Stimulated activated naive CD4-positive, alpha-beta T cell treated with Interleukin-2 at 50 U/mL for 16 hours (primary cell): ENCODE measurements at places on chromosomes 6 and 20.

- no peak for DNase-seq
Measured at GRCh38 chr6:68760941-68761676, 126.0 kb downstream of the ADGRB3 start.

DNA sequence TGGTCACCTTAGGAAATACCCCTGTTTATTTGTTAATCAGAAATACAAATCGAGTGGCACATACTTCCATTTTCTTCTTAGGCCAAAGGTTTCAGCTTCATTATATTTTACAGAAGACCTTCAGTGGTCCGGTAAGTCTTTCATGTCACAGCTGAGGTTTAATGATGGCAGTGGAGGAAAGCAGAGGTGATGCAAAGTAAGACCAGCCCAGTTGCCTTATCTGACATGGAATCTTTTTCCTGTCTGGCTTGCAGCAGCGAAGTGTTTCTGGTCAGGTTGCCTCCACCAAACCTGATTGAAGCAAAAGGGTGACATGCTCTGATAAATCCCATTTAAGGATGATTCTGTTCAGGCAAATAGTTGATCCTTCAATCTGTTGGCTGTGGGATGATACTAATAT, 100.0 kb downstream of the PRDM1 start:
- DNase-seq: no peak

GRCh38 chr6:144402750-144403149, 117.6 kb downstream of the UTRN start:
- no peak for DNase-seq

- DNase-seq: no peak
Measured at GRCh38 chr6:133277900-133278545, 36.9 kb downstream of the EYA4 start.

DNA sequence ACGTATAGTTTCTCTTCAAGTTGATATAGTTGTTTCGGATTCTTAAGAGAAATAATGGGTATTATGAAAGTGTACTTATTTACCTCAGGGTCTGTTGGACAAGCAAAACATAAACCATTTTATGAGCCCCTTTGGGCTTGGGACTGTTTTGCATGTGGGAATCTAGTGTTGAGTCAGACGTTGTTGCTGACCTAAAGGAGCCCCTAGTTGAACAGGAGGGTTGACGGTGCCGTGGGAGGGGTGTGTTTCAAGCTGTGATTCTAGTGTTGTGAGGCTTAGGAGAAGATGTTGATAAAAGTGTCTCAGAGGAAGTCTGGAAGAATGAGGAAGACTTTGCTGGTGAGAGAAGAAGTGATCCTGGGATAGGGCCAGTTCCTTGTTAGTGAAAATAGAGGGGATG, 140.0 kb downstream of the ARID1B start:
- no peak for DNase-seq

DNA sequence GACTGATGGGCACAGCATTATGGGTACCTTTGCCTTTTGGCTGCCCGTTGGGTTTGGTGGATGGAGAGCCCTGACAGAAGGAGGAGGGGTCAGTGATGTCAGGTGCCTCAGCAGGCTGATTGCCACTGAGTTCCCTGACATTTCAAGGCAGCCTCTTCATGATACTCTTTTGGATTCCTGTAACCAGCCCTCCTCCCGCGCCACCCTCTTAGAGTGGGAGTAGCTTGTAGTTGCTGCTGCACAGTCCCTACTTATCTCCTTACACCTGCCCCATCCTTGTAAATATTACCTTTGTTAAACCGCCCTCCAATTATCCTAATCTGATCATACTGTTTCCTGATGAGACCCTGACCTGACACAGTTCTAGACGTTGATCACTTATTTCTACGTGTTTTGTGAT, 140.0 kb downstream of the CFAP61 start:
- DNase-seq: no peak

DNA sequence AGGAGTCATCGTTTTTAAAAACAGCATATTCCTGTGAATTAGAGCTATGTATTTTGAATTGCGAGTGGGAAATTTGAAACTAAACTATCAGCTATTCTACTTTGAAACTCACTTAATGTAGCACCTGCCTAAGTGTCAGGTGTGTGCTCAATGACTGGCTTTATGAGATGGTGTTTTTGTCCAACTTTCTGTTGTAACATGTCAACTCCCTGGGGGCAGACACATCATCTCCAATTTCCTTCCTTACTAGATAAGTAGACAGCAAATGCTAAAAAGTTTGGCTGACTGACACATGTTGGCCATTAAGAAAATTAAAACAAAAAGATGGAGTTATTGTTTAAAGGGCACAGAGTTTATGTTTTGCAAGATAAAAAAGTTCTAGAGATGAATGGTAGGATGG, 226.9 kb downstream of the TFAP2B start:
- no peak for DNase-seq

DNA sequence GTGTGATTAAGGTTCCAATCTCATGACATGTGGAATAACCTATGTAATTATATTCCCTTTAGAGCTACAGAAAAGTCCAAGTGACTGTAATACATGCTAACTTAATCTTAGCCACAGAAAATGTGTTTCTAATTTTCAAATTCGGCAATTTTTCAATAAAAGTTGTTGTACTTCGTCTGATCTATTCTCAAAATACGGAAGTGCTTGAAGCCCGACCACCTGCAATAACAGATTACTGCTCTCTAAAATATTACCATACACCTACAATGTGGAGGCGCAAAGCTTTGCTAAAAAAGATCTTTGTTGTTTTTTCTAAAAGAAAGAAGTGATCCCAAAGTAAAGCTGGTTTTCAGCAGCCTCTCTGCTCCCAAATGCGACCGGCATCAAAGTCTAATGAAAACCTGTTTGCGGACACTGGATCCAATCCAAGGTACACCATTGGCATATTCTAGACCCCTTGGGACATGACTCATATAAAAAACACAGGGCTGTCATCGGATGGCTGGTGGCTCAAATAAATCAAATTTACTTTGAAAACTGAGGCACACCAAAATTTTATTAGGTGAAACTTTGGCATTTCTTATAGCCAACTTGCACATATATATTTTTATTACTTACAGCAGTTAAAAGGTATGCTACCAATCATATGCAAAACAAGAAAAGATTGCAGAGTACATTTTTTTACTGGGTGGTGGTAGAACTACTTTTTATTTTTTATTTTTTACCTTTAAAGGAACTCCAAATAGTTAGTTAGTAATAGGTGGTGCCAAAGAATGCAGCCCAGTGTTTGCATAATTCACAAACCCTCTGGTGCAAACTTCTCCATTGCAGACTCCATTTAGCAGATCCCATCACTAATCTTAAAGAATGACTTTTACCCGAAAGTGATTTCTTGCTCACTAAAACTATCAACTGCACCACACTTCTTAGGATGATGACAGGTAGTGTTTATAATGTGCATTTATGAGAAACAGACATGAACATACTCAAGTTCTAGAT, 118.7 kb upstream of the TBX18 start:
- DNase-seq: no peak

GRCh38 chr6:20846602-20847028, 312.4 kb downstream of the CDKAL1 start:
- no peak for DNase-seq

- DNase-seq: no peak
Measured at GRCh38 chr6:156689656-156690055, 87.5 kb upstream of the ARID1B start.

- DNase-seq: no peak
Measured at GRCh38 chr6:148423601-148424270, 81.1 kb downstream of the SASH1 start.

GRCh38 chr6:53378208-53378607, 29.5 kb upstream of the ELOVL5 start:
- DNase-seq: no peak

GRCh38 chr20:2762578-2763131, 37.8 kb downstream of the CPXM1 start:
- DNase-seq: no peak
